ENCODE measurements at places on chromosomes 12 and 14.

GRCh38 chr12:51421266-51421884, 3.3 kb upstream of the SLC4A8 start:
- no peak for DNase-seq

DNA sequence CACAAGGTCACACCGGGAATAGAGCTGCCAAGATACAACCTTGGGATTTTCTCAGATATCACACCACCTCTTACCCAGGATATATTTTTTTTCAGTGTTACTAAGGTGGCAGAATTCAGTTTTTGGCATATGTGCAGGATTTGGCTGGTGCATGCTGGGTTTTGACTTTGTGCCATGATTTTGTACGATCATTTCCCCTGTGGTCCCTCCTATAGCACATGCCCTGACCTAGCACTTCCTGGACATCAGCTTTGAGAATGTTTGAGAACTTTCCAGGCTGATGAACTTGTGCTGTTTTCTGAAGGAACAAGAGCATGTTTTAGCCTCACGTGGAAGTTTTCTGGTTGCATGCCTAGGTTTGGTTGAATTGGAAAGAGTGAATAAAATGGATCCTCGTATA, 11.0 kb upstream of the TBPL2 start:
- no peak for DNase-seq

GRCh38 chr12:52234223-52234810, 1.3 kb downstream of the KRT7 start:
- DNase-seq, result no peak

GRCh38 chr12:18576104-18576626, 161.6 kb downstream of the PLCZ1 start:
- DNase-seq, result no peak

DNA sequence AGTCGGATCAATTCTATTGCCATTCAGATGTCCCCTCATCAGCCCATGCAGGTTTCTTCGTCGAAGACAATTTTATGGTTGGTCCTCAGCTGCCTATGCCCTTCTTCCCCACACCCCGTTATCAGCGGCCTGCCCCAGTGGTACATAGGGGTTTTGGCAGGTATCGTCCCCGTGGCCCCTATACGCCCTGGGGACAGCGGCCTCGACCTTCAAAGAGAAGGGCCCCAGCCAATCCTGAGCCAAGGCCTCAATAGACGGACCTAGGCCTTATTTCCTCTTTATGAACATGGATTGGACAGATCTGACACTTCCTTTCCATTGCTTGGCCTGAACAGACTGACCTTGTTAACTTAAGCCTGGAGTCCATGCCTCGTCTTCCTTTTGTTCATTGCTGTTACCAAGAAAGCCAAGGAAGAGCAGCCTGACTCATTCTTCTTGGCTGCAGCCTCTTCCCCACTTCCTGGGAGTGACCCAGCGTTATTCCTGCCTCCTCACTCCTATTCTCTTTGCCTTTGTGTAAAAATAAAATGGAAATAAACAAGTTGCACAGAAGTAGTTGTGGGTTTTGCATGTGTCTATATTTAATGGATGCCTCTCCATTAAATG, 156.5 kb upstream of the AMIGO2 start:
- no peak for DNase-seq

DNA sequence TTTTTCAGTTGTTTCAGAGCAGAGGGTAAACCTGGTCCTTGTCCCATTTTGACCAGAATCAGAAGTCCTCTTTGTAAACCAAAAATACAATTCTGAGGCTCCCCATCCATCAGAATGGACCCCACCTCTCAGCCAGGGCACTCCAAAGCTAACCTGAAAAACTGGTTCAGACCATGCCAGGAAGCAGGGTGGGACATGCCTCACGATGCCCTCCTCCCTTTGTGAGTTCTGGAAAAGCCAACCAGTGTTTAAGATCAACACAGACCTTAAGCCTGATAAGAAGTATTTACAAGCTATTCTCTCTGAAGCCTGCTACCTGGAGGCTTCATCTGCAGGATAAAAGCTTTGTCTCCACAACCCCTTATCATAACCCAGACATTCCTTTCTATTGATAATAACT, 35.4 kb downstream of the TNFAIP2 start:
- DNase-seq, result no peak

- no peak for DNase-seq
Measured at GRCh38 chr14:53496668-53497067, 343.5 kb upstream of the DDHD1 start.

- DNase-seq, result no peak
Measured at GRCh38 chr12:25459541-25459951, 93.5 kb downstream of the LMNTD1 start.

DNA sequence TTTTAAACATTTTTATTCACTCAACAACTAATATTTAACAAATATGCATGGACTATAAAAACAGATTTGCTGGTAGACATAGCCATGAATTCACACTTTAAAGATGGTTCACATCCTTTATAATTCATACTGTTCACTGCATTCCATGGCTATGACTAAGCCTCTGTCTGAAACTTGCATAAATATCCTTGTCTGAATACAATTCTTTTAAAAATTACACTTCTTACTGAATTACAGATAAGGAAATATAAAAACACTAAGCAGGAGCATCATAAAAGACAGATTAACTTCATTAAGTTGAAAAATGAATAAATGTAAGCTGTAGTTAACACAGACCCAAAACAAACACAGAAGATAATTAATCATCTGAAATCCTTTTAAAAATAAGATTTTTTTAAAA, 53.8 kb downstream of the GXYLT1 start:
- no peak for DNase-seq

DNA sequence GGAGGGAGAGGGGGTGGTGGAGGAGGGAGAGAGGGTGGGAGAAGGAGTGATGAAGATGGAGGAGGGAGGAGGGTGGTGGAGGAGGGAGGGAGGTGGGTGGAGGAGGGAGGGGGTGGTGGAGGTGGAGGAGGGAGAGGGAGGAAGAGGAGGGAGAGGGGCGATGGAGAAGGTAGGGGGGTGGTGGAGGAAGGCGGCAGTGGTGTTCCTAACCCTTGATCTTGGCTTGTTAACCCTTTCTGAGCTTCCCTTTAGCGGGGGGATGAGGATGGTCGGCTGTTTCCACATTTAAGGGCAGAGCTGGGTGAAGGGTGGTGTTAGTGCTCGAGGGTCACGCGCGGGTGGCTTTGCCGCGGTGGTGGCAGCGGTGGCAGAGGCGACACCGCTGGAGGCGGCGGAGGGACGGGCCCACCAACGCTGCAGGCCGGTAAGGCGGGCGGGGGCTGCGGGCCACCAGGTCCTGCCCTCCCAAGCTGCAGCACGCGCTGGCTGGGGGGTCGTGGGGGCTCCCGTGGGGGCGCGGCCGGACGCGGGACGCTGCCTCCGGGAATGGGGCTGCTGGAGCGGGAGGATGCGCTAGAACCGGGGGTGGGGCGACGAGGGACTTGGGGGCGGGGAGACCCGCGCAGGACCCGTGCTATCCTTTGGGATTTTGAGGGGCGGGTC, 156.3 kb downstream of the PTPN11 start:
- no peak for DNase-seq

DNA sequence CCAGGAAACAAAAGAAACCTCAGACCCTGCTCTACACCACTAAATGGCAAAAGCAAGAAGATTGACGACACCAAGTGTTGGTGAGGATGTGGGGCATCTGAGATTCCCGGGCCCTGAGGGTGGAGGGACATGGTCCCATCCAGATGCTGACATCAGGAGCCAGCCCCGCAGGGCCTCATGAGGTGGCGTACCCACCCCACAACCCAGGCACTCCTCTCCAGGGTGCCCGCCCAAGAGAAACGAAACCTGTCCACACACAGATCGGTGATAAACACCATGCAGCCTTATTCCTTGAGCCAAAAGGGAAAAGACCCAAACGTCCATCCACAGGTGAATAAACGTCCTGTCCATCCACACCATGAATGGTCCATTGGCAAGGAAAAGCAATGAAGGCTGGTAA, 54.8 kb upstream of the C14orf180 start:
- DNase-seq, result no peak

- no peak for DNase-seq
Measured at GRCh38 chr14:31560759-31561154, 447 bp upstream of the NUBPL start.

DNA sequence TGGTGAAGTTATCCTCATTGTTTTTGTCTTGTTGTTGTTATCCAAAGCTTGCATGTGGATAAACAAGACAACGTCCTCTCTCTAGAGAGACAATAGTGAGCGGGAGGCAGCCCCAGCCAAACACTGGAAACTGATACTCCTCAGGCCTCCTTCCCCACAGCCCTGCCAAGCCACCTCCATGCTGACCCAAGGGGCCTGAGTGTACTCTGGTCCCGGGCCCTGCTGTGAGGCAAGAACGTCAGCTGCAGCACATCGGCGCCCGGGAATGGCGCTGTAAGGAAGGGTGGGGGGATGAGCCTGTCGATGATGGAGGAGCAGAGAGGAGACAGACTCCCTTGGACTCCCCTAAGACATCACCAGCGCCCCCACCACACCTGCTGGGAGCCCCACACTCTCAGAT, 83.6 kb downstream of the ANO2 start:
- no peak for DNase-seq

DNA sequence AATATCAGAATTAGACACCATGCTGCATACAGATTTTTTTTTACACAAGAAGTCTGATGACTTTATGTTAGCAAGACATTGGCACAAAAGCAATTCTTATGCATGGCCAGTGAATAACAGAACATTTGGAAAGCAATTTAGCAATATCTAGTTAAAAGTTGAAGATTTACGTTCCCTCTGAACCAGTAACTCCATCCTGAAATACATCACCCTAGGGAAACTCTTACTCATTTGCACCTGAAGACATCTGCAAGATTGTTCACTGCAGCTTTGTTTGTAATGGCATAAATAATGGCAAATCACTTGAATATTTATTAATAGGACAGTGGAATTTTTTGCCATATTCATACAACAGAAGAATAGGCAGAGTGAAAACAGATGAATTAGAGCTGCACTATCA, 670.0 kb upstream of the NOVA1 start:
- DNase-seq, result no peak

DNA sequence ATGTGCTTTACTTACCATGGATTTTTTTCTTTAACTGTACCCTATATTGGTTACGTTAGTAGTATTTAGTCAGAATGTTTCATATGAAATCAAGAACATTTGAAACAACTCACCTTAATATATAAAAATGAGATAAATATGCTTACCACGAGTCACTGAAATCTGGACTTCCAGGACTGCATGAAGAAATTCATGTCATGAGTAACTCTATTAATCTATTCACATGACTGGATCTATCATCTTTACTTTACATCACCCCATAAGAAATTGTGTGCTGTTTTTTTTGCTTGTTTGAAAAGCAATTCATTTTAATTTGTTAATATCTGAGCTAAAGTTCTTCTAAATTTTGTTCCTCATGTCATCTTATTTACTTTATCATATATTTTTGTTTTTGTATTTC, 5.2 kb downstream of the EPYC start:
- no peak for DNase-seq

DNA sequence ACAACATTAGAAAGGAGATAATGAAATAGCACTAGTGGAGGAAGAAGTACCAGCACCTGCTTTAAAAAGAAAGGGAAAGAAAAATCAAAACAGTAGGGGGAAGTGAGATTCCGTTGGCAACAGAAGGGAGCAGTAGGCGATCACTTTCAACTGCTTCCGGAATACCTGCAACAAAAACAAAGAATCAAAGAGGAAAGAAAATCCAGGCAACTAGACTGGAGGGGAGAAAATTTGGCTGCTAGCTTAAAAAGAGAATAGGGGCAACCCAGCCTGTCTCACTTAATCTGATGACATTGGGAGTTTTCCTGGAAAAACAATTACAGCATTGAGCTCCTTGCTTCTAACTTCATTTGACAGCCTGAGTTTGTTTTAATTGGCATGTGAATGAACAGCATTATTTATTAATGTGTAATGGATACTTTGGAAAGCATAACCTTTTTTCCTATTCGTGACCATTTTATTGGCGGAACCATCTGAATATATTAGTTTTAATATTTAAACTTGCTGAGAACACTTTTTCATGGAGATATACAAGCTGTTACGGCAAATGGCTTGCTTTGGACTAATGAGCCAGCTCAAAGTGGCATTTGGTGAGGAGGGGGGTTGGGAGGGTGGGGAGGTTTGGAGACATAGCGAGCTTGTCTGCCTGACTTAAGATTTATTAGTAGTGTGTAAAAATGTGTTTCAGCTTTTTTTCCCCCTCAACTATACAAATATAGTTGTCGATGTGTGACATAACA, 2.5 kb upstream of the DACT1 start:
- DNase-seq, result no peak

DNA sequence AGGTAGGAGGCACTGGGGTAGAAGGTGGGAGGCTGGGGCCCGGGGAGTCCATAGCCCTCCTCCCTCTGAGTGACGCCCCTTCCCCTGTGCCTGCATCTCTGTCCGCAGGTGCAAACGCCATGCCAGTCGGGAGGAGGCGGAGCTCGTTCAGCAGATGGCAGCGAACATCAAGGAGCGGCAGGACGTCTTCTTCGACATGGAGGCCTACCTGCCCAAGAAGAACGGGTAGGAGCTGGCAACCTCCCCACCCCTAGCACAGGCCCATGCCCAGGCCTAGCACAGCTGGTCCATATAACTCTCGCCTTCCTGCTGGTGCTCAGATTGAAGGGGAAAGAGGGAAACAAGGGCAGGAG, 35.6 kb downstream of the TMEM120B start:
- no peak for DNase-seq

DNA sequence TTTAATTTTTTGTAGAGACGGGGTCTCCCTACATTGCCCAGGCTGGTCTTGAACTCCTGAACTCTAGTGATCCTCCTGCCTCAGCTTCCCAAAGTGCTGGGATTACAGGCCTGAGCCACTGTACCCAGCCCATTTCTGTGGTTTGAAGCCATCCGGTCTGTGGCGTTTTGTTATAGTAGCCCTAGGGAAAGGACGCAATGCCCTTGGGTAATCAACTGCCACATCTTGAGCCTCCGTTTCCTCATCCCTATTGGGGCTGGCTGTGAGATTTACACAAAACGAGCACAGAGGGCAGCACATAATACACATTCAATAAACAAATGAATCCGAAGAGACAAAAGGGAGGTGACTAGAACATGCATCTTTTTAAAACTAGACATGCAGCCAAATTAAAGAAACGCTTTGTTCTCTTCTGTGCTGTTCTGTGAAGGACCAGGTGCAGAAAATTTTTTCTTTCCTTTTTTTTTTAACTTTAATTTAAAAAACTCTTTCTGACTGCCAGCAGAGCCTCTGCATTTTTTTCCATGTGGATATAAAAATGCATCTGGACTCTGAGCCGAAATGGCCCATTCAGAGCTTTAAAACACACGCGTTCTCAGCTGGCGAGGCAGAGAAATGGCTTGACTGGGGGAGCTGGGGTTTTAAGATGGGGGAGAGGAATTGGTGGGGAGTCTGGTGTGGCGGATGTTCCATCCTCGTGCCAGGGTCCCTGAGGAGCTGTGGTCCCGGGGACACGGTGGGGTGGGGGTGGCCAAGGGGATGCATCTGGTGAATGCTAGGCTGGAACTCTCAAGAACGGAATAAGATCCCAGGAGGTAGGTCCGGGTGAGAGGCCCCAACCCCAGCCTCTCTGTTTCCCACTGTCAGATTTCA, 119.0 kb downstream of the RBM19 start:
- no peak for DNase-seq

- DNase-seq, result no peak
Measured at GRCh38 chr14:65422088-65422834, 9.7 kb downstream of the FUT8 start.

GRCh38 chr12:6570264-6570887, 2.3 kb upstream of the NOP2 start:
- no peak for DNase-seq

Data from activated CD8-positive, alpha-beta memory T cell treated with anti-CD3 and anti-CD28 coated beads for 1 hour (primary cell).